ENCODE measurements at places on chromosomes 4 and X.

GRCh38 chr4:182293691-182294255, 50.6 kb downstream of the TENM3 start:
- H3K4me3 ChIP-seq: no peak overlapping the region
- DNase-seq: no peak
- no peaks in the 10 kb centered on the region for H3K4me1 ChIP-seq
- no peaks in the 10 kb centered on the region for H3K27me3 ChIP-seq
- no peak overlapping the region for H3K27ac ChIP-seq

DNA sequence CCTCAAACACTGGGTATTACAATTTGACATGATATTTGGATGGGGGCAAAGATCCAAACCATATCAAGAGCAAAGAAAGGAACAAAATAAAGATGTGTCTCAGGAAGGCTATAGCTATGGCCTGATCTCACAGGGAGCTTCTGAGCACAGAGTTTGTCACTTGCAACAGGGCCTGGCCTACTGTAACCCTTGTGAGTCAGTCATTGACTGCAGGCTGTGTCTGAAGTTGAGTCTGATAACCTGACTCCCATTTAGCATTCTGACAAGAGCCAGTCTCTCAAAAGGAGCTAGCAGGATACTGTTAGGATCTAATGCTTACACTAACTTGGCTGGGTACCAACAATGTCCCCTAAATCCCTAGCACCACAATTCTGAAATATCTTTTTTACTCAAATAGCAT, 612.5 kb upstream of the TECRL start:
- no peaks in the 10 kb centered on the region for H3K4me1 ChIP-seq
- no peaks in the 10 kb centered on the region for H3K36me3 ChIP-seq
- no peaks in the 10 kb centered on the region for H3K27me3 ChIP-seq

GRCh38 chr4:190020790-190021717, 6.0 kb downstream of the FRG2 start:
- H3K27ac ChIP-seq: no peak overlapping the region
- peaks cover 30% of the 10 kb centered on the region for H3K27me3 ChIP-seq
- no peaks in the 10 kb centered on the region for H3K4me1 ChIP-seq
- DNase-seq: peak; percentile 30
- no peak overlapping the region for H3K4me3 ChIP-seq
- H3K36me3 ChIP-seq: no peaks in the 10 kb centered on the region

DNA sequence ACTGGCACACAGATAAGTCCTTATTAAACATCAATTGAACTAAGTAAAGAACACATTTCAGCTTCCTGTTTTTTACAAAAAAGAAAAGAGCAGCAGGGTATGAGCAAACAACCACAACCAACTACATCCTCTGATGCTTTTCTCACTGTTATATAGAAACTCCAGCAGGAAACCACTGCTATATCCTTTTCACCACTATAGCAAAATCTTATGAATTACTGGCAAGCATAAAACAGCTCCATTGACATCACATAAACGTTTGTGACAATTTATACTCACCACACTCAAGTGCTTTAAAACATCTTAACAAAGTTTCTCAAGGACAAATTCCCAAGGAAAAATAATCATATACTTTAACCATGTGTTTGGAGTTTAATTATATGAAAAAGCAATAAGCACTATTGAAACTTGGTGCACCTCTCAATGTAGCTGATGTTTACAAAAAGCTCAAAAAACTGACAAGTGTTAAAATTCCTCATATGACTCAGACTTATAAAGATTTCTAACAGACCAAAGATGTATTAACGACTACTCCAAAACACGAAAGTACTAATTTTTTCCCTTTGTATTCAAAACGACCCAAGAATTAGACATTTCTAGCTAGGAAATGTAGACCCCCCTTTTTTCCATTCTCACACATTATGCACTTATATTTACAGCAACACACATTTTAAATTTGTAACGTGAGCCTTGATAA, 12.9 kb downstream of the GPRIN3 start:
- H3K27ac ChIP-seq: no peak overlapping the region
- H3K36me3 ChIP-seq: no peaks in the 10 kb centered on the region
- no peaks in the 10 kb centered on the region for H3K4me1 ChIP-seq
- H3K4me3 ChIP-seq: no peak overlapping the region

DNA sequence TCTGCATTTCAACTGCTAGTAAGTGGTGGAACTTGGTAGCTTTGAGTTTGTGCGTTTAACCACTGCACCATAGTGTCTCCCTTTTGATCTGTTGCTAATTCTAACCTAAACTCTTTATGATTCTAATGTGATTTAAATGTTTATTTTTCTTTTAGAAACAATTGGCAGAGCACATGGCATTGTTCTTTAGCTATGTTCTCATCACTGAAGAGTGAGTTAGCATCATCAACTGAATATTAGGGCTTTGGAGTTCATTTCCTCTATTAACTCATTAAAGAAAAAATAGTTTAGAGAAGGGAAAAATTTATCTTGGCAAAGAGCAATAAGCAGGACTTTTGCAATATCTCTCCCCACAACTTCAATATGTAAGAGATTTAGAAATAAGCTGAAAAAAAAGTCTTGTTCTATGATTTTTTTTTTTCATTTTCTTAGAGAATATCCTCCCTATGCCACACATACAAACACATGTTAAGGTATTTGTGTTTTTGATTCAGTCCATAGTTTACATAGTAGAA, 25.7 kb downstream of the CPEB2 start:
- no peaks in the 10 kb centered on the region for H3K27me3 ChIP-seq
- H3K4me1 ChIP-seq: no peaks in the 10 kb centered on the region
- no peaks in the 10 kb centered on the region for H3K36me3 ChIP-seq
- no peak overlapping the region for H3K27ac ChIP-seq
- DNase-seq: no peak
- H3K4me3 ChIP-seq: no peak overlapping the region

GRCh38 chr4:185247151-185247550, 37.8 kb downstream of the SNX25 start:
- H3K27ac ChIP-seq: no peak overlapping the region
- H3K36me3 ChIP-seq: no peaks in the 10 kb centered on the region
- no peaks in the 10 kb centered on the region for H3K27me3 ChIP-seq
- H3K4me3 ChIP-seq: no peak overlapping the region
- peaks cover 2% of the 10 kb centered on the region for H3K4me1 ChIP-seq

DNA sequence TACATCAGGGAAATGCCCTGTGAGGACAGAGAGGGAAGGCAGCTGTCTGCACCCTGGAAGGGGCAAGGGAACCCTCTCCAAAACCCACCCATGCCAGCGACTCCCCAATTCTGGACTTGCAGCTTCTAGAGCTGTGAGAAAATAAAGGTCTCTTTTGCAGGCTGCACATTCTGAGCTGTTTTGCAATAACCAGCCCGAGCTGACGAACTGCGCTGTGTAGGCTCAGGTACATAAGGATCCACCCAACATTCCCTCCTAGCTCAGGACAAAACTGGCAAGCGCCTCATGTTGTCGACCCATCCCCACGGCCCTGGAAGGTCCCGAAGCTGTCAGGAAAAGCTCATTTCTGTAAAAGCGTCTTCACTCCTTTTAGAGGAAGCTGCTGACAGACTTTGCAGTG, 271.8 kb downstream of the CRLF2 start:
- no peak overlapping the region for H3K4me3 ChIP-seq
- DNase-seq: no peak
- H3K4me1 ChIP-seq: no peaks in the 10 kb centered on the region
- H3K27ac ChIP-seq: no peak overlapping the region
- H3K27me3 ChIP-seq: no peaks in the 10 kb centered on the region
